ENCODE measurements at places on chromosomes 3 and 15.

GRCh38 chr15:67578020-67578600, 35.6 kb downstream of the MAP2K5 start:
- no peak for DNase-seq

DNA sequence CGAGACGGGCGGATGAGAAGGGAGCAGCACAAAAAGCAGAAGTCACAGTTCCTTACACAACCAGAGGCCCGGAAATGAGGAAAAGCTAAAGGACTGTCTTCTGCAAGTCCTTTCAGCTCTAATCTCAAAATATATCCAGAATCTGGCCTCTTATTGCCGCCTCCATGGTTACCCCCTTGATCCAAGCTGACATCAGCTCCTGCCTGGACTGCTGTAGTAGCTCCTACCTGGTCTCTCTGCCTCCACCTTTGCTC, 324.0 kb upstream of the ROPN1 start:
- DNase-seq, result no peak

DNA sequence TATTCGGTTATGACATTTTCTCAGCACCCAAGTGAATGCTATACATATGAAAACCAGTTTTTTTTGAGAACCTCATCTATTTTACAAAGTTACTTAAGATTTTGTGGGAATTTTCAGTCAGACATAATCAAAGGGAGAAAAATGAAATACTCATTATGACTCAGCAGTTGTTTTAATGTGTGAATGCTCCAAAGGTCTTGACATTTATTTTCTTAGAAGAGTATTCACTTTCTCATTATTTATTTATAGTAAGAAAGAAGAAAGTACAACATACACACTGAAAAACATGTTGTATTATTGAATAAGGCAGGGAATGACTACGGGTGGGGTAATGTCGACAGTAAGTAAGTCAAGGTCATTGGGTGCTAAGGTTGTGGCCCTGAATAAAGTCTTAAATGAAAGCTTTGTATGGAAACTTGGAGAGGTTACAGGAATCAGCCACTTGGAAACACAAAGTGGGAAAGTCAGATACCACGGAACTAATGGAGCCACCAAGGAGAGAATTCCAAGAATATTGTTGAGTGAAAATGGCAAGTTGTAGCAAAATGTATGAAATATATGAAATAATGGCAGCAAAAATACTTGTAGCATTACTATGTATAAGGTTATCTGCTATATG, 844.5 kb downstream of the TBL1XR1 start:
- no peak for DNase-seq

DNA sequence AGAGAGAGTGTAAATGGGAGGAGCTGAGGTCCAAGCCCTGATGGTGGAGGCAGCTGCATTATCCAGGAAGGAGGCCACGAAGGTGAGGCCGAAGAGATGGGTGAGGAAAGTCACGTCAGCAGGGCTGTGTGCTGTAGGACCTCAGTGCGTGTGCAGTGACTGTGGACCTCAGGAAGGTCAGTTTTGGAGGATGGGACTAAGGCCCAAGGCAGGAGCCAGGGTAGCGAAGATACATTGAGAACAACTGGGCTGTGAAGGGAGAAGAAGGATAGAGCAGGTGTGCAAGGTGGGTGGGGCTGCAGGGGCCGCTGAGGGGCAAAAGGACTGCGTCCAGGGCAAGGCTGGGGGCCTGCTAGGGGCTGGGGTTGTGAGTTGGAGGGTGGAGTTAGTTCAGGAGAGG, 4.9 kb downstream of the KLHL40 start:
- DNase-seq, result no peak

GRCh38 chr15:71275098-71275497, 159.8 kb downstream of the THSD4 start:
- DNase-seq, result no peak

Measured in GM18507 (cell line).